ENCODE measurements at places on chromosomes 6 and 20.
A peak's percentile ranks its signal among the peaks of the same experiment; 100 is the strongest.

DNA sequence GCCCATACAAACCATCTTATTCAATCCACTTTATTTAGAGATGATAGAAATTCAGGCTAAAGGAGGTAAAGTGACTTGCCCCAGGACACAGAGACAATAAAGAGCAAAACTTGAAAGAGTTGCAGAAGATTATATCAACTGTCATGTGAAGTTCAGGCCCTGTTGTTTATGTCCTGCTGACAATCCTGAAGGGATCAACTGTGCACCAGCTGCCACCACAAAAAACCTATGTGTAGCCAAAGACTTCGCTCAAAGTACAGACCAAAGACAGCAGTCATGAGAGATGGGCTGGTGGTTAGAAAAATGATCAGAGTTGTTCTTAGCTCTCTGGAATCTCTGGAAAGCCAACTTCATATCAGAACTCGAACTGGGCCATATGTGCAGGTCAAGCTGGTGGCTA is 16.0 kb upstream of the CITED2 start:
- DNase-seq = no peak

- no peak for DNase-seq
Observed at GRCh38 chr20:1854246-1854645, 41.0 kb upstream of the SIRPA start.

DNA sequence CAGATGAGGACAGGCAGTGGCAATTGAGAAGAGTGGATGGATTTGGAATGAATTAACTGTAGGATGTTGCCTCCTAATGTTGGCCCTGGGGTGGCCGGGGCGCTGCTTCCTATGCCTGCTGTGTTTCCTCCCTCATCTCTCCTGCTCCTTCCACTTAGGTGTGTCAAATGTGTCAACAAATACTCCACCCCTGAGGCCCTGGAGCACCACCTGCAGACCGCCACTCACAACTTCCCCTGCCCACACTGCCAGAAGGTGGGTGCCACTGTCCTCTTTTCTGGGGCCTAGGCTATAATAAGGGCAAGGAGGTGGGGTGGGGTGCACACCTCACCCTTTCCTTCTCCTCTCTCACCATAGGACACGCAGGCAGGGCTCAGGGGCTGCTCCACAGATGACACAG is 30.0 kb upstream of the CHMP4B start:
- DNase-seq = no peak

DNA sequence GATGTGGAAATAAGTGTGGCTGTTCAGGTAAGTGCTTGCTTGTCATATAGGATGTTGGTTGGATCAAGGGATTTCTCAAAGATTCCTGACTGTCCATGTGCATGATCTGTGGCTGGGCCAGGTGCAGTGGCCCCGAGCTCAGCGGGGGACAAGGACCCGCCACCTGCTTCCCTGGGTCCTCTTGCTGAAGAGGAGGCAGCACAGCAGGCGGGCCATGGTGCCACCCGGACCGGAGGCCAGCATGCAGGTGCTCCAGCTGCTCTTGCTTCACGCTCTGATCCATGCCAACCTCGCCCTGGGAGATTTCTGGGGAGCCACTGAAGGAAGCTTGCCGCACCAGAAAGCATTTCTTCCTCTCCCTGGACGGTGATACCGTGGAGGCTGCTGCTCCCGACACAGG is 173.8 kb downstream of the HIVEP2 start:
- no peak for DNase-seq

DNA sequence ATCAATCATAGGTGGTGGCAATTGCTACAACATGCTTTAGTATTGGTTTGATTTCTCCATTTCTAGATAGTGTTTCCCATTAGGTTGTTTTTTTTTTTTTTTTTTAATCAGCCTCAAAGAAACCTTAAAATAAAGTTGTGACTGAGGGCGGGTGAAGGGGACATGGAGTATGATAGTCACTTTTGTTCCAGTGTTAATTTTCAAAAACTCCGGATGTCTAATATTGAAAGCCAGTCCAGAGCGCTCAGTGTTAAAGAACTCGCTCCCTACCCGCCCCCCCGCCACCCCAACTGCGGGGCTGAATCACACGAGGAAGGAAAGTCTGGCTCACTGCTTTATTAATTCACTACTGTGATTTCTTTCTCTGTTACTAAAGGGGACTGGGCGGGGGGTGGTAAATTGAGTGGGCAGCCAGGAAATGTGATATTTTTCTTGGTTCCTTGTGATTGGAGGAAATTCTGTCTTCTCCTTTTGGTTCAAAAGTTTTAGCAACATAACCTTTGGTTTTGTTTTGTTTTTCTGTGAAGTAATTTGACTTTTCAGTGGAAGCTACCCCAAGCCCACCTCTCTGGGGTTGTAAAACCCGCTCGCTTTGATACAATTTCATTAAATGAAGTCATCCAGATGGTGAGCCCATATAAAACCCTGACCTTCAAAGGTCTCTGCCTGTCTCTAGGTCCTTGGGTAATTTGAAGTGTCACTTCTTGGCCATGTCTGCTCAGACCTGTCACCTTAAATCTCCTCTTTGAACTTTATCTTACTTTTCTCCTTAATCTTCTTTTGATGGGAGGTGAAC is 38.0 kb downstream of the TNFAIP3 start:
- DNase-seq = peak; percentile 84

GRCh38 chr6:6085928-6086668 is 79.4 kb upstream of the NRN1 start:
- no peak for DNase-seq

GRCh38 chr6:25038300-25038699 is 102.5 kb upstream of the RIPOR2 start:
- DNase-seq = no peak

GRCh38 chr6:99604166-99605073 is 2.2 kb upstream of the PRDM13 start:
- no peak for DNase-seq

DNA sequence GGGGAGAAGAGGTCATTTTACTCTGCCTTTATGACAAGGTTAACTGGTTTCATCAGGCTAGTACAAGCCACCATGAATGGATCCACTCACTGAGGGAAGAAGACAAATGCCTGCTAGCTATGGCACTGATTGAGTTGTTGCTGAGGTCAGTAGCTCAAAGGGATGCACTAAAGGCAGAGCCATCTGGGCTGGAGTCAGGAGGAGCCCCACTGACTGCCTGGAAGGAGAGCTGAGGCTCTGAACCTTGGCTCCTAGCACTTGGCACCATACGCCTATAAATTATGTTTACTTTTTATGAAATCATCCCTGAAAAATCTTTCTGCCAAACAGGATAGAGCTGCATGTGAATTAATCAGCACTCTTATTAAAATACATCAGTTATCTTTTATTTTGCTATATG is 104.6 kb downstream of the DTD1 start:
- DNase-seq = no peak

- DNase-seq = peak; percentile 93
Observed at GRCh38 chr20:23106271-23106851, 20.2 kb upstream of the CD93 start.

DNA sequence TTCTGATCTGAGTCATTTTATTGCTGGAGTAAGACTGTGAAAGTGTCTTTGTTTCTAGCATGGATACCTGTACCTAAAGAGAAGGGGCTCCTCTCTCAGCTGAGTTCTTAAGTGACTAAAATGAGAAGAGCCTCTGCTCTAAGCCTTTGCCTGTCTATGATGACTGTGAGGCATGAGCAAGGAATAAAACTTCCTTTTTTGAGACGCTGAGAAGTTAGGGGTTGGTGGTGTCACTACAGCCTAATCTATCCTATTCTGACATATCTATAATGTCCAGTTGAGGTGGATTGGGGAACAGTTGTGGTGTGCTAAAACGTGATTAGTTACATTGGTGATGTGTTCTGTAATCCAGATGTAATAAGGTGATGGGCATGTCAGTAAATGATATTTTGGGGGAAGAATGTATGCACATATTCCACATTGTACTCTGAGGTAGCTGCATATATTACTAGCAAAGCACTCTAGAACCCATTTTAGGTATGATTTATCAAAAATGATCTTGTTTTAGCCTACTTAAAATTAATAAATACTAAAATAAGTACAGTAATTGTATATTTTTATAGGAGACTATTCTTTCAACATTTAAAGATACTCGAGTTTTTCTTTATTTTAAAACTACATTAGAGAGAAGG is 18.1 kb downstream of the ADGRB3 start:
- no peak for DNase-seq

DNA sequence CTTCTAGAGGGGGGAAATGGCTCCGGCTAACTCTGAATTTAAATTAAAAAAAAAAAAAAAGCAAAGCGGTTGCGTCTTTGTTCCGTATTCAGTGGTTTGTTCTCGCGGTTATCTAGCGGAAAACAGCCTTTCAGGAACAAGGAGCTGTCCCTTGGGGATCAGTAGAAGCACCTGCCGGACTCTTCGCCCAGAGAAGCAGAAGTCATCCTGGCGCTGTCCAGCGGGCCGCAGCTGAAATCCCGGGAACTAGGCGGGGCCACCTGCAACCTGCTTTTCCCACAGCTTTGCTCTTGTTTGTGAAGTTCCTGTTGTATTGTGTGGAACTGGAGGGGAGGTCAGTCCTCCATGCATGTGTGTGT is 43.9 kb upstream of the GJE1 start:
- peak; percentile 35 for DNase-seq

GRCh38 chr6:157861814-157862213 is 38.8 kb downstream of the SNX9 start:
- DNase-seq = peak; percentile 57

GRCh38 chr6:106730264-106730663 is 100.9 kb downstream of the QRSL1 start:
- DNase-seq = no peak

GRCh38 chr20:60518022-60518421 is 559.8 kb downstream of the CDH26 start:
- no peak for DNase-seq

DNA sequence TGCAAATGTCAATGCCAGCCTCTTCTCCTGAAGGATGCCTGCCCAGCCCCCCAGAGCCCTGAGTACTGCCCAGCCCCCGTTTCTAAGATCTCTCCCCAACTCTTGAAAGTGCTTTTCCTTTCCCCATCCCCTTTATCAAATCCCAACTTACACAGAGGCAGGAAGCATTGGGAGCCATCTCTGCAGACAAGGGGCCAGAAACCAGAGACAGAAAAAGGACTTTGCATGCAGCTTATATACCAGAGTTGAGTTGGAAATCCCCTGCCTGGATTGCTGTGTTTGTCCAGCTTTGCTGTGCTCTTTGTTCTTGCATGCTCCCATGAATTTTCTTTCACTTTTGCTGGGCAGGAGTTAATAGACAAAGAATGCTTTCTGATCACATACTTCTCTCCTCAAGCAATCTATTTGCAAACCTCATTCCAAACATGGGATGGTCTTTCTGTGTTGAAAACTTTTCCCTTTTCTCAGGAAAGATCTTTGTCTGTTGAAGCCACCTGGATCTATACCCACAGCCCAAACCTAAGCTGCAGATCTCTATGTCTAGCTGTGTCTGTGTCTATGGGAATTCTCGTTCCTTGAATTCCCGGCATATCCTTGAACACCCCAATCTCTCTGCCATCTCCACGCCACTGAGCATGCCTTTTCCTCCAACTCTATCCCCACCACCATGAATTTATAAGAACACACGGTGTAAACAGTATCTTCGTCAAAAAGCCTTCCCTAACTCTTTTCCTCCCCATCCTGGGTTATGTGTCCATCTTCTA is at the start of gene UBD:
TSS of gene UBD (minus strand) at position 209 of the 764 bp plus-strand sequence. CDS start at position 178, 31 bp downstream.
- DNase-seq = no peak

DNA sequence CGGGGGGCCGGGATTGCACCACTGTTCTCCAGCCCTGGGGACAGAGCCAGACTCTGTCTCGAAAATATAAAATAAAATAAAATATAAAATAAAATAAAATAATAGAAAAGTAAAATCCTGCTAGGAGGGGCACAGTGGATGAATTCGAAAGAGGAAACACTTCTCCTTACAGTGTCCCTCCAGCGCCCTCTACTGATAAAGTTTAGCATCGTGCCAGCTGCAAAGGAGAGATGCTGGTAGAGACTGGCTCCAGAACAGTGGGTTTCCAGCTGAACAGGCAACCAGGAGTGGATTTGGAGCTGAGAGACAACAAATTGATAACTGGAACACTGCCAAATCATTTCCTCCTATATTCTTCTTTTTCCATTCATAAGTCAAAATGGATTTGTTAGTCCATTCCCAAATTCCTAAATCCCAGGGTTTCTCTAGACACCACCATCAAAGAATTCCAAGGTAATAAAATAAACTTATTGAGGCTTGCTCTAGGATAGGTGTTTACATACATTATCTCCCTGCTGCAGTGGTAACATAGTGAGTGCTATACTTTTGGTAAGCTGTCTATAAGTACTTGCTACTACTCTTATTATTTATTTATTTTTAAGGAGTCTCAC is 31.7 kb upstream of the TBPL1 start:
- DNase-seq = peak; percentile 66

DNA sequence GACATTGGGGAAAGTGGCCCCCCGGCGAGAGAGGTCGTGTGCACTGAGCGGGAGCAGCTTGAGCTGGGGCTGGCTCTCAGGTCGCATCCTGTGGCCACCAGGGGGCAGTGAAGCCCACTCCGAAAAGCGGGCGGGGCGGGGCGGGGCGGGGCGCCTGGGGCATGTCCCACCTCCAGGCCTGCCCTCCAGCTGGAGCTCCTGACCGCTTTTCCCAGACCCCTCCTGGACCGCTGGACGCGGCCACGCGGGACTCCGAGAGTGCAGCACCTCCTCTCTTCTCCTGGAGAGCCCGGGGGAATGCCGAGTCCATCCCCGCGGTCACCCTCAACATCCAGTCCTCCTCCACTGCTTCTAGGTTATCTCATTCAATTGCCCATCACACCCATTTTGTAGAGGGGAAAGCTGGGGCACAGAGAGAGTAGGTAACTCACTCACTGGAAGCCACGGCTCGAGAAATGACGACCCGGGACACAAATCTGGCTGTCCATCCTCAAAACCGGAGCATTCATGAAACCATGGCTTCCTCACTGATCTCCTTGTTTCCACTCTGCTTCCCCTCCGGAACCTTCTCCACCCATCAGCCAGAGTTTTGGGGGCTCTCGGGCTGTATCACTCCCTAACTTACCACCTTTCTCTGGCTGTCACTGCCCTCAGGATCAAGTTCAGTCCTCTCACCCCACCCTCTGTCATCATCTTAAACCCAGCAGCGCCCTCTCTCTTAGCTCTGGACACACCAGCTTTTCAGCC is 24.1 kb downstream of the COX4I2 start:
- DNase-seq = peak; percentile 75

DNA sequence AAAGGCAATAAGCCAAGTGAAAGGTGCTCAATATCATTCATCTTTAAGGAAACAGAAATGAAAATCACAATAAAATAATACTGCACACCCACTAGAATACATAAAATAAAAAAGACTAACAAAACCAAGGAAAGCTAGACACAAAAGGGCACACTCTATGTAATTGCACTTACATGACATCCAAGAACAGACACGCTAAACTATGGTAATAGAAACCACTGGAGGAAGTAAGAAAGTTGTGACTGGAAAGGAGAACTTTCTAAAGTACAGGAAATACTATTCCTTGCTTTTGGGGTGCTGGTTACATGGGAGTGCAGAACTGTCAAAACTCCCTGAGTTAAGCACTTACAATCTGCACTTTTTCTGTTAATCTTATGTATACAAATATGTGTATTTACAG is 253.7 kb upstream of the RUNX2 start:
- DNase-seq = no peak

- no peak for DNase-seq
Observed at GRCh38 chr20:40925829-40926510, 102.7 kb upstream of the TOP1 start.

All from endothelial cell of umbilical vein (primary cell).